ENCODE measurements at places on chromosomes 1 and 21.
A peak's percentile ranks its signal among the peaks of the same experiment; 100 is the strongest.

- no peak for DNase-seq
Measured at GRCh38 chr1:31306278-31306677, 9.4 kb downstream of the ZCCHC17 start.

DNA sequence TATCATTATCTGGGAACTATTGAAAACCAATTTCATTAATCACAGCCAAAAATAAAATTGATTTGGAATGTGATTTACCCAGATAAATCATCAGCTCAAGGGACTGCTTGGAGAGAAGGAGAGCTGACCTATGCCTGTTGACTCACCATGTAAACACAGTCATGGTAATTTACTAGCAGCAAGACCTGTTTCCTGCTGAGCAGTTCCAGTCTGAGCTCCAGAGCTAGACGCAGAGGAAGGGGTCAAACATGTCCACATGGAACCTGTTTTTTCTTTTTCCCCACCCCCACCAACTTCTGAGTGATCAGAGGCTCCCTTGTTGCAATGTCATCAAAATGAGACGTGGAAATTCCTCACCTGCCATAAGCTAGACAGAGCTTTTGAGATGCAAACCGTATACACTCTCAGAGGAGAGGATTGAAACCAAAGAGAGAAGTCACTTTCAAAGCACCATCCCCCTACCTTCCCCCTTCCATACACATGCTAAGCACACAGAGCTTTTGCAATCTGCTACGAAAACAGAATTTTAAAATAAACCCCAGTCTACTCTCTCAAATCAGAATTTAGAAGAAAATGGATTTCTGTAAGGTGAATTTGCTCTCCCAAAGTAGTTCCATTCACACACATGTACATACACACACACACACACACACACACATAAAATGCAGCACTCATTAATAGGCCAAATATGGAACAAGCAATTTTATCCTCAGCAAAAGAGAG is 55.9 kb upstream of the PTGFRN start:
- DNase-seq = peak; percentile 57

- no peak for DNase-seq
Measured at GRCh38 chr1:244280859-244281258, 170.8 kb downstream of the ADSS2 start.

GRCh38 chr1:208129487-208129886 is 114.7 kb downstream of the PLXNA2 start:
- no peak for DNase-seq

DNA sequence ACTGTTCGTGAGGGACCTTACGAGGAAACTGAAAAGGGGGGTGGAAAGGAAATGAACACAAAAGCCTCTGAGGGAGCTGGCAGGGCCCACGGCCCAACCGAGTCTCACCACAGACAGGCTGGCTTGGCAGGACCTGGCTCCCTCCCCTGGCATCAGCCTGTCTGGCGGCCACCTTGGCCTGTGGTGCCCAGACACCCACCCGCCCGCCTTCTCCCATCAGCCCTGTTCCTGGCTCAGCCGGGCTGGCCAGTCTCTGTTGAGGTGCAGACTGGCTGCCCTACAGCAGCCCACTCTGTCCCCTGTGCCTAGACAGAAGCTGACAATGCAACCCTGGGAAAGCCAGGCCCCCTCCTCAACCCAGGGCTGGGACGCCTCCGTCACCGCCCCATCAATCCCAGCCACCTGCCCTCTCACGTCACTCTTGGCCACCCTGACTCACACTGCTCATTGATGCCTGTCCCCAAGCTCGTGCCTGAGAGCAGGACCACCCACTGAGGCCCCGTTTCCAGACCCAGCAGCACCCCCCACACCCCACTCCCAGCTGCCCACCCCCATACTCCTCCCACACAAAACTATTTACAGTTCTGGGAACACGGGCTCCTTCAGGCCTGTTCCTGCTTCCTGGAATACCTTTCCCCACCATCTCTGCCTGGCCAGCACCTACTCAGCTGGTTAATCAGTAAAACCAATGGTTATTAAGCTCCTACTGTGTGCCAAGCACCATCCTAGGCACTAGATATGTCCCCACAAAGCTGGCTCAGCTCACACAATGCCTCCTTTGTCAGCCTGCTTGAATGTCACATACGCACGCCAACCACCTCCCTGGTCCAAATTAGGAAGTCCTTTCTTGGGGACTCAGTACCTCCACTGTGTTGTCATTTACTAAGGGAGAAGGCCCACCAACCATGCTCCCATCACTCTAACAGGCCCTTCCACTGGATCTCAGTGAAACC is 22.7 kb downstream of the SDC3 start:
- DNase-seq = no peak

- DNase-seq = no peak
Measured at GRCh38 chr21:43303275-43304178, 123.4 kb downstream of the SIK1 start.

GRCh38 chr1:229579059-229579673 is 20.7 kb upstream of the ABCB10 start:
- DNase-seq = peak; percentile 45

DNA sequence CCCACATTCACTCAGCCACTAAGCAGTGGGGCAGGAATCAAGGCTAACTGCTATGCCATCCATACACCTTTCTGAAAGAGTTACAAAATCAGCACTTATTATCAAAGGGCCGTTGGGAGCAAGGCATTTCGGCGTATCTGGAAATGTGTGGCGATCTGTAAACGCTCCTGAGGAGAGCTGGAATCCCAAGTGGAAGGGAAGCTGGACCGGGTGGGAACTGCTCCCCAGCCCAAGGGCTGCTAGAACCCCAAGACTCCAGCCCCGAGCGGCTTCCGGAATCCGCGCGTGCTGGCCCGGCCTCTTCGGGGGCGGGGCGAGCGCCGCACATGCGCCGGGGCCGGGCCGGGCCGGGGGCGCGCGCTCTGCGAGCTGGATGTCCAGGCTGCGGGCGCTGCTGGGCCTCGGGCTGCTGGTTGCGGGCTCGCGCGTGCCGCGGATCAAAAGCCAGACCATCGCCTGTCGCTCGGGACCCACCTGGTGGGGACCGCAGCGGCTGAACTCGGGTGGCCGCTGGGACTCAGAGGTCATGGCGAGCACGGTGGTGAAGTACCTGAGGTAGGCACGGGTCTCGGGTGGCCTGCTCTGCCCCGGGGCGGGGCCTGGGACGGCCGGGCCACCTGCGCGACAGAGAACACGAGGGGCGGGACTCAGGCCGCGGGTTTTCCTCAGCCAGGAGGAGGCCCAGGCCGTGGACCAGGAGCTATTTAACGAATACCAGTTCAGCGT is at the start of gene NAXE:
Gene NAXE, plus strand, starts transcription at position 345 of the 726 bp plus-strand sequence. Its CDS starts 29 bp downstream, at position 374.
- DNase-seq = peak; percentile 80

GRCh38 chr1:61337441-61337951 is 255.1 kb downstream of the NFIA start:
- DNase-seq = no peak

GRCh38 chr1:8014381-8014988 is 11.6 kb downstream of the ERRFI1 start:
- DNase-seq = no peak

DNA sequence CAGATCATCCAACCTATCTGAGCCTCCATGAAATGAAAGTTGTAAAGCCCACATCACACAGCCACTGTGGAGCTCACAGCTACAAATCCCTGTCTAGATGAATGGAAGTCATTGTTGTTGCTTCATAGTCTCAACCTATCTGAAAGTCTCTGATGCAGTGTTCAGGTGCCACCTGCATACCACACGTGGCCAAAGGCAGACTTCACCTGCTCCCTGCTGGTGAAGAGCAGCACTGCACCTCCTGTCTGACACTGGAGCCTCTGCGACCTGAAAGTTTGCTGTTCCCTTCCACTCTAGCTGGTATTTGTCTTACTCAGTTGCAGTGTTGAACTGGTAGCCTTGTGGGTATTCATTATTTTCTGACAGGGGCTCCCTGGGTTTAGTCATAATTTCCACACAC is 18.4 kb downstream of the LORICRIN start:
- peak; percentile 11 for DNase-seq

DNA sequence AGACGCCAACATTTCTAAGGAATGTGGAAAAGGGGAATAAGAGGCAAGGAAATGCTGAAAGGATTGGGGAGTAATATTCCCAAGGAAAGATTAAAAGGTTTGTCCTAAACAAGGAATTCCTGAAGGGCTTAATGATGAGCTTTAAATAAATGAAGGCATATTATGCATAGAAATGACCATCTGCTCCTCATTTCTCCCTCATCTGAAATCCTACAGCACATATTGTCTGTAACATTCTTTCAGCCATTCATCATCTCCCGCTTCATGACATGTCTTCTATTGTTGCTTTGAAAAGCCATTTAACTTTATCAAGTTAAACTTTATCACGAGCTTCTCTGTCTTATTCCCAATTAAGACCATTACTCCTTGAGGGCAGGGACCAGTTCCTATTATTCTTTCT is 608.7 kb upstream of the PLXNA2 start:
- DNase-seq = no peak

DNA sequence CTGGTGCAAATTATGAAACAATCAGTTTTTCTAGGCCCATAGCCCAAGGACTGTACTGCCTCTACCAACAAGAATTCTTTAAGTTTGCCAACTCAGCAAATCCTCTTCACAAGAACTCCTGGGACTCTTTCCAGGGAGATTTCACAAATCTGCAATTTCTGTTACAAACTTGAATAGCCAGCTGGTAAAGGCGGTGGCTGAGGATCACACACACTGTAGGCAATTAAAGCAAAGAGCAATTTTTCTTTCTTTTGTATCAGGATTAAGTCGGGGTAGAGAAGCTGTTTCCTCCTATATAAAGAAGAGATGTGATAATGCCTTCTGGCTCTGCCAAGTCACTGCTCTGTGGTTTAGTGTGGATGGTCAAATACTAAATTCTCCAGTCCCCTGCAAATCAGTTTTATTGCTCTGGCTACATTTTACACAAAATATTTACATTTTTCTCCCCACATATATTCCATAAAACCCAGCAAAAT is 1.7 kb downstream of the ALDH9A1 start:
- DNase-seq = peak; percentile 40

DNA sequence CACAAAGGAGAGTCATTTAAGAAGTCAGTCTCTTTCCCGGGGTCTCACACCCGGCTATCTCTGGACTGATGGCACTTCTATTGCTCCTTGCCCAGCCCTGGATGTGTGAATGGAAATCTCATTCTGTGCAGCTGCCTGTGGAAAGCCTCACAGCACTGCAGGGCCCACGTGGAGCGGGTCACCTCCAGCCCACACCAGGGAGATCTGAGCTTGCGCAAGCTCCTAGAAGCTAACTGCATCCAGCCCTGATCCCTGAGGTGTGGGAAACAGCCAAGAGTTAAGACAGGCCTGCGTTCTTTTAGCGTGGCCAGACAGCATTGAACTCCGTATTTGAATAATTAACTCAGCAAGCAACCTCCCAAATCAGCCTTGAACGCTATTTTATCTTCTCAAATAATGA is 150.5 kb downstream of the LRIG2 start:
- DNase-seq = peak; percentile 3

DNA sequence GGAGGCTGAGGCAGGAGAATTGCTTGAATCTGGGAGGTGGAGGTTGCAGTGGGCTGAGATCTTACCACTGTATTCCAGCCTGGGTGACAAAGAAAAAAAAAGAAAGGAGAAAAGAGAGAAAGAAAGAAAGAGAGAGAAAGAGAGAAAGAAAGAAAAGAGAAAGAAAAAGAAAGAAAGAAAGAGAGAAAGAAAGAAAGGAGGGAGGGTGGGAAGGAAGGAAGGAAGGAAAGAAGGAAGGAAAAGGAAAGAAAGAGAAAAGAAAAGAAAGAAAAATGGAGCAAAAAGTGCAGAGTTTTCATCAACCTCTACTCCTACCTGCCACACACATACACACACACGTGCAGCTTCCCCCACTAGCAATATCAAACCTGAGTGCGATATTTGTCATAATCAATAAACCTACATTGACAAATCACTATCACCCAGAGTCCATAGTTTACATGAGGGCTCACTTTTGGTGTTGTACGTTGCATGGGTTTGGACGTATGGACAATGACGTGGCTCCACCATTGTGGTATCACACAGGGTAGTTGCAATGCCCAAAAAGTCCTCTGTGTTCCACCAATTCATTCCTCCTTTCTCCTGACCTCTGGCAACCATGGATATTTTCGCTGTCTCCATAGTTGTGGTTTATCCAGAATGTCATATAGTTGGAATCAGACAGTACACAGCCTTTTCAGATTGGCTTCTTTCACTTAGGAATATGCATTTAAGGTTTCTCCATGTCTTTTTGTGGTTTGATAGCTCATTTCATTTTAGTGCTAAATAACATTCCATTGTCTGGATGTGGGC is 36.5 kb downstream of the EVA1C start:
- DNase-seq = no peak

Data from NB4 (cell line).